Ovary (tissue), 10 donors: ENCODE measurements at places on chromosomes 12 and 14. TPM values are rescaled to one million over a fixed set of nuclear protein-coding genes. Genes with fewer than 3 reads are reported as not detected.

GRCh38 chr14:86003998-86004397 is 474.1 kb downstream of the FLRT2 start:
- no peak overlapping the region for H3K27ac ChIP-seq
- H3K4me1 ChIP-seq, result no peaks in the 10 kb centered on the region
- H3K4me3 ChIP-seq, result no peak overlapping the region

DNA sequence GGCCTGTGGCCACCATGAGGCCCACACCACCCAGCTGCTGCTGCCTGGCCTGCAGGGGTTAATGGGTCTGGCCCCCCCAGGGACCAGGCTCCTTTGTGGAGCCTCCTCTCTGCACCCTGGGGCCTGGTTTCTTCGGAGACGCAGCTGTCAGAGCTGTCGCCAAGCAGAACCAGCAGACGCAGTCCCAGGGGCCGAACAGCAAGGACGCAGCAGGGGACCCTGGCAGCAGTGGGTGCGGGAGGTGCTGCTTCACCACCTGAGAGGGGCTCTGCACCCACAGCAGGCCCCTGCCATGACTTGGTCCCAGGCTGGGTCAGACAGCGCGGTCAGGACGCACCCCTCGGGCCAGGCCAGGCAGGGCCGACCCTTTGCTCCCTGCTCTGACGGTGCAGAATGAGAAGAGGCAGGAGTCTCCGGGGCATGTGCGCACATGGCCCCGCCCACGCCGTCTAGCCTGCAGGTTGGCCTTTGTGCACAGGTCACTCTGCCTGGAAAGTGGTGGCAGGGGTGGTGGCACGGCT is 30.5 kb downstream of the JAG2 start:
- no peaks in the 10 kb centered on the region for H3K27me3 ChIP-seq
- no peak overlapping the region for H3K27ac ChIP-seq
- no peak for DNase-seq
- no peaks in the 10 kb centered on the region for H3K4me1 ChIP-seq
- H3K36me3 ChIP-seq, result no peaks in the 10 kb centered on the region

DNA sequence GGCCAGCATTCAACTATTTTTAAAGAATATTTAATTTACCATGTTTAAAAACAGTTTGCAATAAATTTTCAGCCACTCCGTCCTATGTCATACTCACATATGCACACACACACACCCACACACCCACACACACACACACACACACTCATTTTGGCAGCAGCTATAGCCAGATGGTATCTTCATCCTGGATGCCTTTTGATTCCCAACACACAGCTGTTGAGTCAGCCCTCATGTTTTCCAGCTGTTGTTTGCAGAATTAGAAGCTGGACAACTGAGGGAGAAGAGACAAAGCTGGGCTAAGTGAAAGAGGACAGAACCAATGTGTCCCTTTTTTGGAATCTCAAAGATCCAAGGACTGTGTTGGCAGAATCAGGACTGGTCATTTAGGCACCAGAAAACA is 80.0 kb upstream of the EGLN3 start:
- no peak overlapping the region for H3K27ac ChIP-seq
- no peaks in the 10 kb centered on the region for H3K27me3 ChIP-seq
- H3K4me3 ChIP-seq, result no peak overlapping the region
- DNase-seq, result peak; percentile 48

GRCh38 chr14:32258336-32258993 is 55.4 kb upstream of the RNU6-8 start:
- no peaks in the 10 kb centered on the region for H3K4me1 ChIP-seq
- no peaks in the 10 kb centered on the region for H3K27me3 ChIP-seq
- H3K36me3 ChIP-seq, result no peaks in the 10 kb centered on the region
- H3K4me3 ChIP-seq, result no peak overlapping the region
- DNase-seq, result no peak
- H3K27ac ChIP-seq, result no peak overlapping the region

DNA sequence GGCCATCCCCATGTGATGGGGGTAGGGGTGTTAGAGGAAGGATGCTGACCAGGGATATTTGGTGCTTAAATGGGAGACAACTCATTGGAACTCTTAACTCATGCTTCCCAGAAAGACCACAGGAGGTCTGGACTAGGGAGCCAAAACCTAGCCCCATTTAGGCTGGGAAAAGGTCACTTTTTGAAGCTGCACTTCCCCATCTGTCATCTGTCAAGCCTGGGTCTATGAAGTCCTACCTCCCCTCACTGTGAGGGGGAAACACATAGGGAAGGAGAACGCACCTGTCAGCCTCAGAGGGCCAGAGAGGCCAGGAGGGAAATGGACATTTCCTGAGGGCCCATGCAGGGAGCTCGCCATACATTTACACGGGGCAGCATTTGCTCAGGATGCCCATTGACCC is 321.0 kb downstream of the BCL11B start:
- no peak overlapping the region for H3K27ac ChIP-seq
- no peak for DNase-seq
- H3K4me1 ChIP-seq, result peaks cover 3% of the 10 kb centered on the region
- no peaks in the 10 kb centered on the region for H3K36me3 ChIP-seq
- H3K27me3 ChIP-seq, result no peaks in the 10 kb centered on the region

The LHX5 gene
- not detected for total RNA-seq
